GM23248 (cell line): ENCODE measurements at places on chromosomes 16 and 17. TPM values are rescaled to one million over a fixed set of nuclear protein-coding genes. Genes with fewer than 3 reads are reported as not detected.

DNA sequence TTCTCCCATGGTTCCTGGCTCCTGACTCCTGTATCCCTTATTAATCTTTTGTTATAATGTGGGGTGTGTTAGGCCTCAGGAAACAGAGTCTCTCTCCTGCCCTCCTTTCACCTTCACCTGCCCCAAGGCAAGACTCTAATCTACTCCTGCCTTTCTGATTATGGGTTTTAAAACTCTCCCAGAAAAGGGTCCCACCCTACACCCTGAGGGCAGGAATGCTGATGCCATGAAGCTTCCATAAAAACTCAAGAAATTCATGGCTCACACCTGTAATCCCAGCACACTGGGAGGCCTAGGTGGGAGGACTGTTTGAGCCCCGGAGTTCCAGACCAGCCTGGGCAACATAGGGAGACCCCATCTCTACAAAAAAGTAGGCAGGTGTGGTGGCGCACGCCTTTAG, 18.6 kb upstream of the SRCAP start:
- H3K27me3 ChIP-seq = no peaks in the 10 kb centered on the region
- no peaks in the 10 kb centered on the region for H3K4me1 ChIP-seq
- H3K4me3 ChIP-seq = no peak overlapping the region
- no peak overlapping the region for H3K27ac ChIP-seq

The MPP2 gene
- 5.1 and 13.8 TPM in 2 replicates for total RNA-seq

The WSB1 gene
- 127 and 155 TPM in 2 replicates for total RNA-seq

DNA sequence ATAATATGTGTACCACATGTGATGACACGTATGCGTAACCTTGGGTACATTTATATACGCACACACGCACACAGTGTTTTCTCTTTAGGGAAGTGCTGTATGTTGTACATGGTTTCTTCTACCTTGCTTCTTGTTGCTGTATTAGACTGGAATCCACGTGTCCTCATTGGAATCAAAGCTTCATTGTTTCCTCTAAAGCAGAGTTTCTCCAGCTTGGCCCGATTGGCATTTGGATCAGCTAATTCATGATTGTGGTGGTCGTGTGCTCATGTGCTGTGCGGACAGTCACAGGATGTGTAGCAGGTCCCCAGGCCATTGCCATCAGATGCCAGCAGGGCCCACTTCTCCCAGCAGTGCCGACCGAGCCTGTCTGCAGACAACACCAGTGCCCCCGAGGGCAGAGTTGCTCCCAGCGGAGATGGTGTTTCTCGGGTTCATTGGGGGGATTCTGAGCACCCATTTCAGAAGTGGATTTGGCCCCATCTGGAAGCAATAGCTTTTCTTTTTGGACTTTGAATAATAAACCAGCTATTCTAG, 148.4 kb downstream of the RPTOR start:
- H3K4me1 ChIP-seq = peaks cover 14% of the 10 kb centered on the region
- no peak overlapping the region for H3K27ac ChIP-seq
- no peak for DNase-seq
- H3K36me3 ChIP-seq = no peaks in the 10 kb centered on the region
- no peak overlapping the region for H3K4me3 ChIP-seq
- H3K27me3 ChIP-seq = no peaks in the 10 kb centered on the region

DNA sequence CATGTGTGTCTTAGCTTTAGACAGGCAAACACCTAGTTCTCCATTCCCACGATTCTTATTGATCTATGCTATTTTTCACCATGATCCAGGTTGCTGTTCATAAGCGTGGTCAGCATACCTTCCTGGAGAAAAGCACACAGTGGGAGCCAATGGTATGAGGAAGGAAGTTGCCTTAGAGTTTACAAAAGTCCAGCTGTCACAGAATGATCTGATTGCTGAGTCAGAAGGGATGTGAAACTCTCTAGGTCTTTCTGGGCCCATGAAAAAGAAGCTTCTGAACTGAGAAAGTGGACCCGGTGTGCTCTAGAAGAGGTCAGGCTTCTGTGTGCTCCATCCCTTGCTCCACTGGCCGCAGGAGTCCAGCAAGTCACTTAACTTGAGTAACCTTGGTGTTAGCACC, 71.0 kb upstream of the CCL1 start:
- no peaks in the 10 kb centered on the region for H3K4me1 ChIP-seq
- no peak overlapping the region for H3K4me3 ChIP-seq
- DNase-seq = no peak
- no peaks in the 10 kb centered on the region for H3K36me3 ChIP-seq

The XYLT1 gene
- 26.3 and 26.8 TPM in 2 replicates for total RNA-seq

DNA sequence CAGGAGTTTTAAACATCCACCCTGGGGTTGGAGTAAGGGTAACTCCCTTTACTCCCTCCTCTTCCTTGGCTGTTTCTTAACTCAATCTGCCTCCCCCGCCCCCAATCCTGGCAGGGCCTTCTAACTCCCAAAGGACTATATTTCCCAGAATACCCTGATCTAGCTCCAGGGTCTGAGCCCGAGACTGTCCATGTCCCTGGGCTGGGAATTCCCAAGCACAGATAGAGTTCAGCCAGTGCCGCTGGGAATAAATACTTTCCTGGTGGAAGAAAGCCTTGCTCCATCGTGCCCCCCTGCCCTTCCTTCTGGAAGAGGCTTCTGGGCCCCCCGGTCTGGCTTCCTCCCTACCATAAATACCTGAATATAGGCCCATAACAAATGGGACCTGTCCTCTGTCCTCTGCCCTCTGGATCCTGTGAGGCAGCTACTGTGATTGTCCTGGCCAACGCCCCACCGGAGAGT, 10.2 kb downstream of the BAHCC1 start:
- peaks cover 26% of the 10 kb centered on the region for H3K4me1 ChIP-seq
- H3K27ac ChIP-seq = no peak overlapping the region
- no peaks in the 10 kb centered on the region for H3K36me3 ChIP-seq
- H3K27me3 ChIP-seq = no peaks in the 10 kb centered on the region
- DNase-seq = peak; percentile 64

The TTYH2 gene
- 2.4 TPM in 1 of 2 replicates, not detected in the other for total RNA-seq

GRCh38 chr16:7755347-7755882, 422.8 kb downstream of the RBFOX1 start:
- H3K4me3 ChIP-seq = no peak overlapping the region
- H3K27ac ChIP-seq = no peak overlapping the region
- no peaks in the 10 kb centered on the region for H3K27me3 ChIP-seq
- DNase-seq = no peak
- H3K4me1 ChIP-seq = no peaks in the 10 kb centered on the region

DNA sequence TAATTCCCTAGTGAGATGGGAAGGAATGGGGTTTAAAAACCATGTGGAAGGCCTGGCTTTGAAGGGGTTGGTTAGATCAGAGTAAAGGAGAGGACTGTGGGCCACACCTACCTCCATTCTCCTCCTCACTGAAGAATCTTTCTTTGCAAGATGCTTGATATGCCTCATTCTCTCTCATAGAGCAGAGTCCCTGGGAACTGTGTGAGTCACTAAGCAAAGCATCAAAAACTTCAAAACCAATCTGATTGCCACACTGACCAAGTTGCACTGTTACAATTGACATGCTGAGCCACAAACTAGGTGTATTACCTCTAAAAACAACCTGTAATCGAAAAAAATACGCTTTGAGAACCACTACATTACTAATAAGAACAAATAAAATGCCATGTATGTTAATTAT, 2.0 kb downstream of the TUBD1 start:
- H3K4me3 ChIP-seq = no peak overlapping the region
- H3K27me3 ChIP-seq = no peaks in the 10 kb centered on the region
- H3K4me1 ChIP-seq = peaks cover 17% of the 10 kb centered on the region
- no peak overlapping the region for H3K27ac ChIP-seq

DNA sequence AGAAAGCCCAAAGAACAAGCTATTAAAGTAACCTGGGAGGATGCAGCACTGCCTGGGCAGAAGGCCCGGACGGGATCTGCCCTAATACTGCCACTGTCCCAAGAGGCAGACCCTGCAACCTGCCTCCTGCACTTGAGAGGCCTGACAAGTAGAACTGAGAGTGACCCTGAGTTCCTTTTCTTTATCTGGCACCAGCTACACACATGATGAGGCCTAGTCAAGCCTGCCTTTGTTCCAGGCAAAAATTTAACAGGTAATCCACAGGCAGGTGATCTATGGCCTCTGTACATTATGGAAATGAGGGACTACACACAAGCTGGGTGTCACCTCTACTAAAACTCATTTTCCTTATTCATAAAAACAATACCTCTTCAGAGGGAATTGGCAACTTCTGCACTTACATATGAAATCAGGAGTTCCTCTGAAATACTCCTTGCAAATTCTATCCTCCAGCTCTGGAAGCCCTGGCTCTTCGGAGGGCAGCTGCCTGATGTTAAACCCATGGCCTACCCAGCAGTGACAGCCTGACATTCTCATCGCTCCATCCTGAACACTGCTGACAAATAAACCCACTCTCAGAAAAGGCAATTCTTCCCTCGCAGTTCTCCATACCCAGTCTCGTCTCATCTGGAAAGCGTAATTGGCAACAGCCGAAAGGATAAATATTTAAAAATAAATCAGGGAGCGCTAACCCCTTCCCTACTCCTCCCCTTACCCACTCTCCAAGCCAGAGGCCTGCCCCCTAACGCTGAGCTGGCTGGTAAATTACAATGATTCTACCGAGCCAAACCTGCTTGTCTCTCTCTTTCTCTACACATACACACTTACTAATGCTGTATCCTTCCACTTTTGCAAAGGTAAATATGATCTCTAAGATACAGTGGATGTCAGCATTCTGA, 2.5 kb upstream of the ZFHX3 start:
- H3K4me1 ChIP-seq = peaks cover 39% of the 10 kb centered on the region
- no peak overlapping the region for H3K4me3 ChIP-seq
- H3K27ac ChIP-seq = no peak overlapping the region
- no peaks in the 10 kb centered on the region for H3K36me3 ChIP-seq

DNA sequence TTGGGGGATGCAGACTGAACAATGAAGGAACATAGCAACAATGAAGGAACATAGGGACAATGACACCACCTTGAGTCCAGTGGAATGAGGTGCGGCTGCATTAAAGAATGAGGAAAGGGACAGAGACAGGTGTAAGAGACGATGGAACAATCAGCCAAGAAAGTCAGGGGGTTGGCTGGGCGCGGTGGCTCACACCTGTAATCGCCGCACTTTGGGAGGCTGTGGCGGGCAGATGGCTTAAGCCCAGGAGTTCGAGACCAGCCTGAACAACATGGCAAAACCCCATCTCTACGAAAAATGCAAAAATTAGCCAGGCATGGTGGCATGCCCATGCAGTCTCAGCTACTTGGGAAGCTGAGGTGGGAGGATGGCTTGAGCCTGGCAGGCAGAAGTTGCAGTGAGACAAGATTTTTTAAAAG, 13.6 kb upstream of the CBFB start:
- no peaks in the 10 kb centered on the region for H3K27me3 ChIP-seq
- H3K36me3 ChIP-seq = no peaks in the 10 kb centered on the region
- H3K27ac ChIP-seq = no peak overlapping the region

GRCh38 chr17:40813804-40814203, 8.6 kb downstream of the KRT10 start:
- H3K36me3 ChIP-seq = peaks cover 12% of the 10 kb centered on the region; the same call in 1 of the 2 replicates
- no peaks in the 10 kb centered on the region for H3K27me3 ChIP-seq
- no peak overlapping the region for H3K4me3 ChIP-seq
- DNase-seq = peak; percentile 17

The CAPNS2 gene
- not detected in 2 replicates for total RNA-seq

DNA sequence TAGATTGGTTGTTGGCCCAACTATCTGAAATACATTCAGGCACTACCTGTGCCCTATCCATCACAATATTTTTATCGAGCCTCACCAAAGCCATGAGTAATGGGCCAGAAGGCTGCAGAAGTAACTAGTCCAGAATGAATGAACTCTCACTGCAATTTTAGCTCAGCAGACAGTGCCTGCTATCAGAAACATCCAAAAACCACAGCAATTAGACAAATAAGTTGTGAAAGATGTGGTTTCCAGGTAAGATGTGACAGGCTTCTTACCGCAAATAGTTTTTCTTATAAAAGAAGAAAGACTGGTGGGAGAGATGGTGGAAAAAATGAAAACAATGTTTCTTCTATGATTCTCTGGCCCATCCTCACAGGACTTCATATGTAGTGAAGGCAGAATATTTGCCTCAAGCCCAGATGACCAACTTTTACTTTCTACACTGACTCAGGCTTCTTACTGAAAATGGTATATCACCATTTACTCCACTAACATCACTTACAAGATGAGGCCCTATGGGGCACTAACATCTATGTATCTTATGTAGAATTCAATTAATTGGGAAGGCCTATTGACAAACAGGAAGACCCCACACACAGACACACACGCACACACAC, 9.8 kb upstream of the RFFL start:
- H3K4me1 ChIP-seq = peaks cover 13% of the 10 kb centered on the region
- DNase-seq = no peak
- no peaks in the 10 kb centered on the region for H3K27me3 ChIP-seq
- no peak overlapping the region for H3K27ac ChIP-seq
- no peaks in the 10 kb centered on the region for H3K36me3 ChIP-seq

The ALOXE3 gene
- total RNA-seq = under 0.01 TPM in 1 of 2 replicates, not detected in the other

DNA sequence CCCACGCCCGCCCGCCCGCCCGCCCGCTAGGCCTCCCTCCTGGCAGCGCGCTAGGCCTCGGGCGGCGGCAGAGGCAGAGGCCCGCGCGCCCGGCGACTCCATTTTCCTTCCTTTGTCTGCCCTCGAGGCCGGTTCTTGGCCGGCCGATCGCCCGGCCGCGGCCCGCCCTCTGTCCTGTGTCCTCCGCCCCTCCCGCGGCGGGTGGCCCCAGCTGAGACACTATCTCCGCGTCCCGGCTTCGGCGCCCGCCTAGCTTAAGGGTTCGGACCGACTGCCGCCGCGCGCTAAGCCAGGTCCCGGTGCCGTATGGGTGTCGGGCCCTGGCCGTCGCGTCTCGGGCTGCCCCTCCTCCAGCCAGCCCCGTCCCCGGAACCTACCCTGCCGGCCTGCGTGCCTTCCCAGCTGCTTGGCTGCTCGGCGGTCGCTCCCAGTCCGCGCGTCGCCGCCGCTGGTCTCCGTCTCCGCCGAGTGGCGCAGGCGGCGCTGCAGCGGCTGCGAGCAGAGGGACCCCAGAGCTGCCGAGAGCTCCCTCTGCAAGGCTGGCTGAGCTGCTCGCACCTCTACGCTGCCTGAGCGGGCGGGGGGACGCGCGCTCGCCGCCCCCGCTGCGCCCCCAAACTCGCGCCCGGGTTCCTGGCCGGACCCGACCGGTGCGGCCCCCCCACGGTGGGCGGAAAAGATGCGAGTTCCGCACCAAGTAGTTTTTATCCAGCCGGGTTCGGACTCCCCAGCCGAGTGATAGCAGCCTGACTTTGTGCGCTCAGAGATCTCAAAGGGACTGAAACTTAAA, 787 bp downstream of the CTCF start:
- no peaks in the 10 kb centered on the region for H3K36me3 ChIP-seq
- no peaks in the 10 kb centered on the region for H3K27me3 ChIP-seq
- H3K27ac ChIP-seq = peak overlapping the region; percentile 98
- H3K4me1 ChIP-seq = peaks cover 16% of the 10 kb centered on the region
- H3K4me3 ChIP-seq = peak overlapping the region; percentile 94

The PLEKHH3 gene
- total RNA-seq = 19.0 and 32.2 TPM in 2 replicates

GRCh38 chr16:87271256-87271655, 45.9 kb downstream of the C16orf95 start:
- H3K4me3 ChIP-seq = no peak overlapping the region
- no peaks in the 10 kb centered on the region for H3K27me3 ChIP-seq
- H3K36me3 ChIP-seq = no peaks in the 10 kb centered on the region
- no peak for DNase-seq
- no peaks in the 10 kb centered on the region for H3K4me1 ChIP-seq

The EPX gene
- total RNA-seq = not detected in 2 replicates
